A172 (cell line): ENCODE measurements at places on chromosomes 3 and 15. TPM values are rescaled to one million over a fixed set of nuclear protein-coding genes. Genes with fewer than 3 reads are reported as not detected.
A peak's percentile ranks its signal among the peaks of the same experiment; 100 is the strongest.

GRCh38 chr3:180617049-180617448 lies 15.1 kb downstream of the TTC14 start:
- no peak for DNase-seq

DNA sequence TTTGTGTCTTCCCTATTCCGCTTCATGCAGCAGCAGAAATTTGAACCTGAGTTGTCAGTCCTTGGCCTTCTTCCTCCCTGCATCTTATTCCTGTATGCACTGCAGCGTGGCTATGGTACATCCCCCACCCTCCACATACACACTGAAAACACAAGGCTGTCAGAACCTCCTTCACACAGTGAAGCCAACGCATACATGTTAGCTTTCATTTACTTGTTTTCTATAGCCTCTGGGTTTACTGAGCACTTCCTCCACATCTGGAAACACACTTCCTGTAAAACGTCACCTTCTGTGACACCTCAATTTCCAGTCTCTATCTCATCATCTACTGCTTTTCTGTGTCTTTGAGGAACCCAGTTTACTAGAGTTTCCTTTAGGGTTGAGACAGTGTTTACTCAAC lies 47.0 kb downstream of the SUSD5 start:
- DNase-seq = no peak

PRRT3 gene
- total RNA-seq = 3.4 and 4.2 TPM in 2 replicates

GRCh38 chr15:70244978-70245542 lies 147.3 kb upstream of the TLE3 start:
- DNase-seq = no peak

- DNase-seq = no peak
These were observed 57.2 kb upstream of the UBE2E1 start for GRCh38 chr3:23748398-23749110.

LEKR1 gene
- 0.72 and 0.96 TPM in 2 replicates for total RNA-seq

DNA sequence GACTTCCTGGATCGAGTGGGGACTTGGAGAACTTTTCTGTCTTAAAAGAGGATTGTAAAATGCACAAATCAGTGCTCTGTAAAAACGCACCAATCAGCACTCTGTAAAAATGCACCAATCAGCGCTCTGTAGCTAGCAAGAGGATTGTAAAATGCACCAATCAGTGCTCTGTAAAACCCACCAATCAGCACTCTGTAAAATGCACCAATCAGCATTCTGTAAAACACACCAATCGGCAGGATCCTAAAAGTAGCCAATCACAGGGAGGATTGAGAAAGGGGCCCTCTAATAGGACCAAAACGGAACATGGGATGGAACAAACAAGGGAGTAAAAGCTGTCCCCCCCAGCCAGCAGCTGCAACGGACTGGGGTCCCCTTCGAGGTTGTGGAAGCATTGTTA lies 587.4 kb upstream of the ALCAM start:
- no peak for DNase-seq

- DNase-seq = no peak
These were observed 51.6 kb upstream of the HACD2 start for GRCh38 chr3:123636431-123636841.

DLEC1 gene
- total RNA-seq = not detected in 2 replicates

GRCh38 chr3:12708584-12709192 lies 44.8 kb upstream of the RAF1 start:
- DNase-seq = peak; percentile 86

KLHL40 gene
- total RNA-seq = not detected in 2 replicates

DNA sequence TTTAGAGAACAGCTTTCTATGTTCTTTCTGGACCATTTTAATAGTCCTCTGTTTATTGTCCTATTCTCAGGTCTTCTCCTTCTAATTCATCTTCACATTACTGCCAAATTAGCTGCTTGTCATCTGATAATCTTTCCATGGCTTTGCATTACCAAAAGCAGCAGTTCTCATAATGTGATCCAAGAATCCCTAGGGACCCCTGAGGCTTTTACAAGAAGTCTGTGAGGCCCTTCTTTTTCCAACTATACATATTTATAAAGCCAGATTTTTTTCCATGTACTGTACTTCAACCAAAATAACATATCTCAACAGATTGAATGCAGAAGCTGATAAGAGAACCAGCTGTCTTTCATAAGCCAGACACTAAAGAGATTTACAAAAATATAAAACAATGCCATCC lies 162.5 kb upstream of the BFSP2 start:
- no peak for DNase-seq

CYP8B1 gene
- not detected in 2 replicates for total RNA-seq

RSRC1 gene
- 93.0 and 108 TPM in 2 replicates for total RNA-seq

LRRK1 gene
- 1.9 and 5.3 TPM in 2 replicates for total RNA-seq

GRCh38 chr3:174767853-174768382 lies 91.2 kb upstream of the NAALADL2 start:
- no peak for DNase-seq

DNA sequence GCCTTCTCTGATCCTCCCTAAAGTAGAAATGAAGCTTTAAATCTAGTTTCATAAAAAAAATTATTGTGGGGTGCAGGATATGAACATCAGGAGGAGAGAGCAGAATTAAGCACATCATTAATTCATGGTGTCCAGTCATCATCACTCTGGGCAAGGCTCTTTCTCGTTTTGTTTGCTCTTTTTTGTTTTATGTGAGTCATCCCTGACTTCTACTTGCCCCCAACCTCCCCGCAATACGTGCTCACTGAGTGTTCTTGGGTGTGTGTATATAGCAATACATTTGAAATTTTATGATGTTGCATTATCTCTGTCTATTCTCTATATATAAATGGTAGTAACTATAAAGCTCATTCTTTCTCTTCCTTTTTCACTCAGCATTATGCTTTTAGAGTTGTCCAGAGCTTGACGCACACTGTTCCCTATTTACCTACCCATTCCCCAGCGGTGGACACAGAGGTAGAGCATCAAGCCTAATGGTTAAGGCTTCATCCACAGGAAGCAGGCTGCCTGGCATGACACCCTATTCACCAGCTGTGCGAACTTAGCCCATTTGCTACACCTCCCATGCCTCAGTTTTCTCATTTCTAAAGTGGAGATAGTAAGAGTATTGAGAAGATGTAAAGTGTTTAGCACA lies 72.3 kb downstream of the CD200R1L start:
- DNase-seq = peak; percentile 56

COL6A5 gene
- total RNA-seq = under 0.01 TPM in 2 replicates

GRCh38 chr3:153693207-153693606 lies 428.0 kb upstream of the ARHGEF26 start:
- DNase-seq = no peak

- no peak for DNase-seq
These were observed 34.7 kb downstream of the ZNF445 start for GRCh38 chr3:44442596-44443309.
